ENCODE measurements at places on chromosomes 3 and 15.

- no peak for DNase-seq
These were observed 16.6 kb upstream of the MRPS22 start for GRCh38 chr3:139327231-139327630.

DNA sequence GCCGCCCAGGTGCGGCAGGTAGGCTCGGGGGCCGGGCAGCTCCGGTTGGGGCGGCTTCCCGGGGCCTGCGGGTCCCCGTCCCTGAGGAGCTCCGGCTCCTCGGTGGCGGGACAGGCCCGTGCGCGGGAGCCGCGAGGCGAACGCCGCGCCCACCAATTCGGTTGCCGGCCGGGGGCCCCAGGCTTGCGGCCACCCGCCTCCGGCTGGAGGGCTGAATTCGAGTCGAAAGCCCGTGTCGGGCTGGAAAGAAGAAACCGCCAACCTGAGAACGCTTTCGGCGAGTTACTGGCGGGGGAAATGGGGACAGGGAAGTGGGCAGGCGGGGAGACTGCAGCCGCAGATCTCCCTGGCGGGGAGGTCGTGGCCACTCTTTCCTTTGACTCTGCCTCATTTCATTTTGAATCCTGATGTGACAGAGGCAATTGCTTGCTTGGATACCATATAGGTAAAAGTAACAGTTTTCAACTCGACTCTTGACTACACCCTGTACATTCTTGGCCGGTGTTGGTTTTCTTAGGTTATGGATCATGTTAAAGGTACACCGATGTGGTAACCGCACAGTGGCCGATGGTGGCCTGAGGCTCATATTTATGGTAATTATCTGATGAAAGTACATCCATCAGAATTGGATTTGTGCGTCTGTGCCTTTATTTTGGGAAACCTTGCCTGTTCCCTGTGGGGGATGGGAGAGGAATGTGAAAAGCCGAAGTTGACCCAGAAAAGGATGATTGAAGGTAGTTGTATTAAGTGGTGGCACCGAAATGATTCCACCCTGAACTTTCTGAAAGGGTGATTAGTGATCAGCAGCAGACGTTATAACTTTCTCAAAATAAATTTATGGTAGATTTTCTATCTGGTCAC is 1.7 kb downstream of the B3GNT5 start:
- DNase-seq, result no peak

DNA sequence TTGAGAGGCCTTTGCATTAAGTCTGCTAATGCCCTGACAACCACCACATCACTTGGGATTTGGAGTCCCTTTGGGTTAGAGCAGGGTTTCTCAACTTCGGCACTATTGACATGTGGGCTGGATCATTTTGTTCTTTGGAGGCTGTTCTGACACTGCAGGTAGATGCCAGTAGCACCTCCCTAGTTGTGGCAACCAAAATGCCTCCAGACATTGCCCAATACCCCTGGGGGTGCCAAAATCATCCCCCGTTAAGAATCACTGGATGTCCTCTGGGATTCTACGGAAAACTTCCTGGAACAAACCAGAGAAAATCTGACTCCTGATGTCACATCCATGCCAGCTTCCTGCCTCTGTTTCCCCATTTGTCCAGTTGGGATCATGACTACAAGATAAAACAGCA is 37.2 kb upstream of the BLM start:
- DNase-seq, result peak; percentile 25

- no peak for DNase-seq
These were observed 51.8 kb upstream of the GALNT15 start for GRCh38 chr3:16122661-16123060.

GRCh38 chr3:98548544-98548943 is 16.8 kb downstream of the GPR15 start:
- DNase-seq, result no peak

DNA sequence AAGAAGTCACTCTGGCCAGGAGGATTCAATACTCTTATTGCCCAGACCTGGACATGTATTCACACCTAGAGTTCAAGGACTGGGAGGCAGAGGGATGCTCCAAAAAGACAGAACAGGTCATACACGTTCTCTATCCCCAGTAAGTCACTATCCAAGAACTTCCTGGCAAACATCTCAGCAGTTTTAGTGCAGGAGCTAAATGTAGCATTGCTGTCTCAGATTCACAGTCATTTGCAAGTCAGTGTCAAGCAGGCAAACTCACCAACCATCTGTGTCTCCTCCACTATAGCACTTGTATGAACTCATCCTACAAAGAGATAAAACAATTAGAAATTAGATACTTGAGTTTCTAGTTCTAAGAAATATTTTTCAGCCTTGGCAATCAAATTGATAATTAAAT is 38.4 kb downstream of the ABHD17C start:
- no peak for DNase-seq

DNA sequence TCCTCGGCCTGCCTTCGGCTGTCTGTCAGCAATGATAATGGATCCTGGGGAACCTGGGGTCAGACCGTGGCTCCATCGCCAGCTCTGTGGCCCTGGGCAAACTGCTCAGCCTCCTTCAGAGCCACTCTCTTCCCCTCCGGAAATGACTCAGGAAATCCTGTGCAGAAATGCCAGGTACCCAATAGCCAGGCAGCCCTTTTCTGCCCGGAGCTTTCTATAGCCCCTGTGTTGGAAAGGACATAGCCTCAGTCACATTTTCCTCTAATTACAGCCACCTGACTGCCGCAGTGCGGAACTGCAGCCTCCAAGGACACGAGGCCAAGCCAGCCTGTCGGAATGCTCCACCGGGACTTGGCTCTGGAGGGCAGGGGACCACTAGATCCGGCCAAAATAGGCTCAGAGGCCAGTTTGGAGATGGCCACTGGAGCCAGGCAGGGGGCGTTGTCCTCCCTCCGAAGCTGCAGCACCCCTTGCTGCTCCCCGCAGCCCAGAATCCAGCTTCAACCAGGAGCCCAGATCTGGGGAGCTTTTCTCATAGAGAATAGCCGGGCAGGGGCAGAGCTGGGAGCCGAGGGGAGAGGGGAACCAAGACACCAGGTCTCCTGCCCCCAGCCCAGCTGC is 11.6 kb upstream of the ZXDC start:
- DNase-seq, result peak; percentile 26

GRCh38 chr3:117875887-117876286 is 1158.8 kb downstream of the IGSF11 start:
- DNase-seq, result no peak

DNA sequence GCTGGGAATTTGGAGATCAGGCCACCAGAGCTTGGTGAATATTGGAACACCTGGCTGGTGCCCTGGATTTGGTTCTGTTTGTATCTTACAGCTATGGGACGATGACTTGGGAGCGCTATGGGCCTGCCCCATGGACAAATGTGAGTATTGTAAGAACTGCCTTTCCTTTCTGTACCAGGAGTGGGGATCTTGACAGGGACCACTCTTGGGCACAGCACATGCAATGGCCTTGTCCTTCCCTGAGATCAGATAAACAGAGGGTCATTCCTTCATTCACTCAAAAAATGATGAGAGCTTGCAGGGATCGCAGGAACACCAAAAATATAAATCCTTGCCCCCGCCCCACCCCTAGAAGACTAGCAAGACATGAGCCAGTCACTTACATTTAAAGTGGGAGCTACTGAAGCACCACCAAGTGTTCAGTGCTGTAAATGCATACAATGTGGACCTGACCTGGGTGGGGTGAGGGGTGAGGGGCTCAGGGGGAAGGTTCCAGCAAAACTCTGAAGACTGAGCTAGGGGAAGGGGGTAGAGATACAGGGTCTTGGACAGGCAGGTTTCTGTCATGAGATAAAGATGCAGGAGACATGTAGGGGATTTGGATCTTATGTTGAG is 2.7 kb upstream of the CRELD1 start:
- DNase-seq, result no peak

DNA sequence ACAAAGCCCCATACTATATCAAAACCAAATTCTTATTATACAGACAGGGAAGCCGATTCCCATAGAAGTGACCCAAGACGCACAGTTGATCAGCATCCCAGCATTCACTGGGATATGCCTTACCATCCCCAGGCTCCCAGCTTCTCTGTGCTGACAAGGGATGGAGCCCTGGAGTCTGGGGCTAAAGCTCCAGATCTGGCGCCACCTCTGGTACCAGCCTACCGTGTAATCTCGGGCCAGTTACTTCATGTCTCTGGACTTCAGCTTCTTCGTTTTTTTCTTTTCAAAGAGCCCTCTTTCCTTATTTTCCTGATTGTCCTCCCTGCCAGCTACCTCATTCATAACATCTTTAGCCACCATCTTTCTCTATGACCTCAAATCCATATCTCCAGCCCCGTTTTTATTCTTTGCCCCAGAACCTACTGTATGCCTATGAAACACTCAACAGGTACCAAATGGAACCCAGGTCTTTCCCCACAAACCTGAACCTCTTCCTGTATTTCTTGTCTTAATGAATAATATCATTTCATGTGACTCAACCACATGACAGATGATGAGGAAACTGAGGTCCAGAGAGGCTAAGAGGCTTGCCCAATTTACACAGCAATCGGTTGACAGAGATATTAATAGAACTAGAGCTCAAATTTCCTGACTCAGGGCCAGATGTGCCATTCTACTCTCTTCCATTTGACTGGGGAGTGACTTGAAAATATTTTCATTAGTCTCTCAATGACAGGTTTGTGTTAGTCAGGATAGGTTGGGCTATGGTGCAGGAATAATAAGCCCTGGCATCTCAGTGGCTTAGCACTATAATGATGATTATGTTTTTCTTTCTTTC is 85.4 kb upstream of the TLE3 start:
- no peak for DNase-seq

DNA sequence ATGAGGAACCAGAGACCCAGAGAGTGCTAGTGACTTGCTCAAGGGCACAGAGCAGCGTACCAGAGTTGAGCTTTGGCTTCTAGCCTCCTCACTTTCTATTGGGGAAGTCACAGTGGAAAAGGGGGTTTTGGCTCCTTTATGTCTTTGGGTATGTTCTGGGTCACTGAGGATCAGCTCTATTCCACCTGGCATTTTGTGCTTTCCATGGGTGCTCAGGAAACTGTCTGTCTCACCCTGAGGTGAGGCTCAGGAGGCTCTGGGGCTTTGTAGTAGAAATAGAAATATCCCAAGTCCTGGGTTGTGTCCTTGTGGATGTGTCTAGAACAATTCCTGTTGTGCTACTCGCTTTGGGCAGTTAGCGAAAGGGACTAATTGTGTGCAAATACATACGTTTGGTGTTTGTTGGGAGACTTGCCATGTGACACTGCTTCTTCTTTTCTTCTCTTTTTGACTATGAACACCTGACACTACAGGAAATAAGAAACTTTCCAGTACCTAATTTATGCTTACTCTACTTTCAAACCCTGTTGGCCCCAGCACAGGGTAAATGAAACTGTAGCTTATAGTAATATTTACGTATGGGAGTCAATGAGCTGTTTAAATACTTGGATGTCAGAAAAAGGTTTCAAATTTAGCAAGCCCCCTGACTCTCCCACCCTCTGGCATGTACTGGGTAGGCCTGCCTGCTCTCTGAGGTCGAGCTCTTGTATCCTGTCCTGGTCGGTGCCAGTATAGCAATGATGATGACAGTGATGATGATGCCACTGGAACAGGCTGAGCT is 35.6 kb downstream of the SMAD3 start:
- no peak for DNase-seq

- DNase-seq, result no peak
These were observed 9.0 kb downstream of the HCLS1 start for GRCh38 chr3:121651684-121652083.

DNA sequence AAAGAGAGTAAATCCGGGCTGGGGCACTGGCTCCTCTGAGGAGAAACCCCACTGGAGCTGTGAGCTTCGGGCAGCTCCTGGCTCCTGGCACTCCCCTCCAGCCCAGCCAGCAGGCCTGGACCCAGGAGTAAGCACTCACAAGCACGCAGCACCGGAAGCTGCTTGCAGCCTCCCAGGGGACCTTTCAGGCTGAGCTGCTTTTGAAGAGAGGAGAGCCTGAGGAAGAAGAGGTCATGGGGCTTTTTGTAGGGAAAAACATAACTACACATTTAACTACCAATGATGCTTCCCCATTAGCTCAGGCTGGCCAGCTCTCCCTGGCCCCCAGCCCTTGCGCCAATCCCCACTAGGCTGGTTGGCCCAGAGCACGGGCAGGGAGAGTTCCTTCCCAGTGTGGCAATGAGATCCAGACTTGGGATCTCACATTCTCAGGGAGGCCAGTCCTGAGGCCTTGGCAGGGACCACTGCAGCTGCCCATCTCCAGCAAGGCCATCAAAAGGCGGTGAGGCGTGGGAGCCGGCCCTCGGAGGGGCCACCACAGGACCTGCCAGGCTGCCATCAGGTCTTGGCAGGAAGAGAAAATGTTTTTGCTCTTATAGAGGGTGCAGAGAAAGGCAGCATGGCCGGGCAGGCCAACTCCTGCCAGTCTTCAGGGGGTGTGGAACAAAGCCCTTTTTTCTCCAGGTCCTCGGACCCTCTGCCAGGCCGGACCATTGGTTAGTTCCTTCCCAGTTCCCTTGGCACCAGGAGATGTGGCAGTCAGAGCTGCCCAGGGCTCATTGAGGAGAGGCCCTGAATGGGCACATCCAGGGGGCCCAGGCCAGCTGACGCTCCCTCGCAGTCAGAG is 41.5 kb upstream of the MFGE8 start:
- DNase-seq, result peak; percentile 76

DNA sequence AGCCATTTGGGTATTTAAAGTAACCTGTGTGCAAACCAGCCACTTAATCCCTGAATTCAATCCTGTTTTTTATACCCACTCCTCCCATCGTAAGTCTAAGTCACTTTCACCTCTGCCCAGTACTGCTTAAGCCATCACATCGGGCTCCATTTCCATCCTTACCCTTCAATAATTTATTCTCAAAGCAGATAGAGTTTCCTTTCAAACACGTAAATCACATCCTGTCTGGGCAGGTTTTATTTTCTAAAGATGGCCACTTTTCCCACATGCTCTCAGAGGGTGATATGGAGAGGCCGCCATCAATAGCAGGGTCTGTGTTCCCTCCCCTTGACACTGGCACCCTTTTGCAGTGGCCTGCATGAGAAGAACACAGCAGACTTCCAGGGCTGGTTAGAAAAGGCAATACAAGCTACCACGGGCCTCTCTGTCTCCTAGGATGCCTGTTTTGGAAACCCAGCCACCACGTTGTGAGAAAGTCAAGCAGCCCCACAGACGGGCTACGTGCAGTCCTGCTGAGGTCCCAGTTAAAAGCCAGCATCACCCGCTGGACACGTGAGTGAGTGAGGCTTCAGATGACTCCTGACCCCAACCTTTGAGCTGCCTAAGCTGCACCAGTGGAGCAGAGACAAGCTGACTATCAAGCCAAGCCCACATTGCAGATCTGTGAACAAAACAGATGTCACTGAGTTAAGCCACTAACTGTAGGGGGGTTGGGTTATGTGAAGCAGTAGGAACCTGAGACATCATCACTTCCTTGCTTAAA is 241.8 kb upstream of the SLCO3A1 start:
- DNase-seq, result no peak

- no peak for DNase-seq
These were observed 268.4 kb upstream of the NSMCE3 start for GRCh38 chr15:29538044-29538443.

DNA sequence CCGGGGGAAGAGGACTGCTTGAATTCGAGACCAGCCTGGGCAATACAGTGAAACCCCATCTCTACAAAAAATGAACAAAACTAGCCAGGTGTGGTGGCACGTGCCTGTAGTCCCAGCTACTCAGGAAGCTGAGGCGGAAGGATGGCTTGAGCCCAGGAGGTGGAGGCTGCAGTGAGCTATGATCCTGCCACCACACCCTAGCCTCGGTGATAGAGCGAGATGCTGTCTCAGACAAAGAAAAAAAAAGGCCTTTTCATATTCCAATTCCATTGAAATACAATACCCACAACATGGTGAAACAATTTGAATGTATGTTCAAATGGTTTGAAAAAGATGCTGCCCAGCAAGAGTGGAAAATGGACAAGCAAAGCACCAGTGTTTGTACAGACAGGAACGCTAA is 61.8 kb upstream of the ZNF148 start:
- DNase-seq, result no peak

GRCh38 chr3:16104156-16104555 is 70.3 kb upstream of the GALNT15 start:
- DNase-seq, result peak; percentile 20

GRCh38 chr3:190562866-190563510 is 49.1 kb downstream of the IL1RAP start:
- no peak for DNase-seq

Measured in GM03348 (cell line).